ENCODE measurements at places on chromosomes 5 and 9. TPM values are rescaled to one million over a fixed set of nuclear protein-coding genes. Genes with fewer than 3 reads are reported as not detected.

FGF10 gene
- 1.3 TPM for total RNA-seq

MLANA gene
- total RNA-seq, result not detected

PCDHA7 gene
- total RNA-seq, result 47.0 TPM

LPAR1 gene
- 20.7 TPM for total RNA-seq

PROB1 gene
- 0.94 TPM for total RNA-seq

PRR16 gene
- 9.1 TPM for total RNA-seq

GPR150 gene
- not detected for total RNA-seq

IFNE gene
- total RNA-seq, result not detected

CD274 gene
- total RNA-seq, result 0.31 TPM

LECT2 gene
- total RNA-seq, result not detected

TMEM252 gene
- total RNA-seq, result not detected
